ENCODE measurements at places on chromosomes 5 and 9.

- DNase-seq, result no peak
Observed at GRCh38 chr5:149217096-149217802, 54.4 kb upstream of the AFAP1L1 start.

- no peak for DNase-seq
Observed at GRCh38 chr9:82117026-82117811, 128.6 kb downstream of the SPATA31D1 start.

- no peak for DNase-seq
Observed at GRCh38 chr5:109146591-109146990, 263.2 kb downstream of the PJA2 start.

DNA sequence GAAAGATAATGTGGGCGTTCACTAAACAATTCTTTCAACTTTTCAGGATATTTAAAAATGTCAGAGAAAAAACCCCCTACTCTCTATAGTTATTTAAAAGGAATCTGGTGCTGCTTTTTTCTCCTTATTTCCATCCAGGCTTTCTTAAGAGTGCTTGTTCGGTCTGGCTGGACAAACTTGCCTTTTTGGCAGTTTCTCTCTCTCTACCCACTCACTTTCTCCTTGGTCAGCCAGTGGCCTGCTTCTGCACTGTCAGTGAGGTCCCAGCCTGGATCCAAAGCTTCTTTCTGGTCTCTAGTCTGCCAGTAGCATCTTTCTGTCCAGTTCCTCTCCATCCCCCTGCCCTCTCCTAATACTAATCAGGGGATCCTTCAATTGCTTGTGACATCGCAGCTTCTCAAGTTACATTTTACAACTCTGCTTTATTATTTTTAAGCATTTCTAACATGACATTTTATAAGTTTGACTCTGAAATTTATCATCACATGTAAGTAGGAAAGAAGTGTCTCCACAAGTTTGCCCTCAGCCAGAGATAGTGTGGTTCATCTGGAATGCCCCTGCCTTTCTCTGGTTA is 50.4 kb downstream of the PIK3R1 start:
- no peak for DNase-seq

GRCh38 chr9:95349091-95350038 is 31.9 kb upstream of the FANCC start:
- no peak for DNase-seq

- DNase-seq, result peak; percentile 37
Observed at GRCh38 chr5:65066387-65067146, 297.8 kb downstream of the CWC27 start.

DNA sequence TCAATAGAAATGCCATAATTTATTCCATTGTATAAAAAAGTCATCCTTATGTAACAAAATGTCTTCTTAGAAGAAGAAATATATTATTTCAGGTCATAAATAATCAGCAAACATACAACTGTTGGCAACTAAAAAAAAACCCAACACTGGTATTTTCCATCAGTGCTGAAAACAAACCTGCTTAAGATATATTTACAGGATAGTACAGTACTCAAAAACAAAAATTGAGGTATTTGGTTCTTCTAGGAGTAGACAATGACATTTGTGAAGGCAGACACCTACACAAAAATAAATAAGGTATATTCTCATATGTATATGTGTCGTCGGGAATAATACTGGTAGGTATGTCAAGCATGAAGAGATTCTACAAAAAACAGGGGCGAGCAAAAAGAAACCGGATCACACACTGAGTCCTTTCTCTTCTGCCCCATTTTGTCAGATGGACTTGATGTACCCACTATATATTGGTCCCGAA is 2.9 kb downstream of the DUSP1 start:
- DNase-seq, result no peak

- no peak for DNase-seq
Observed at GRCh38 chr5:175878544-175879438, 7.4 kb downstream of the CPLX2 start.

GRCh38 chr9:72092820-72093219 is 32.4 kb upstream of the C9orf57 start:
- DNase-seq, result no peak

DNA sequence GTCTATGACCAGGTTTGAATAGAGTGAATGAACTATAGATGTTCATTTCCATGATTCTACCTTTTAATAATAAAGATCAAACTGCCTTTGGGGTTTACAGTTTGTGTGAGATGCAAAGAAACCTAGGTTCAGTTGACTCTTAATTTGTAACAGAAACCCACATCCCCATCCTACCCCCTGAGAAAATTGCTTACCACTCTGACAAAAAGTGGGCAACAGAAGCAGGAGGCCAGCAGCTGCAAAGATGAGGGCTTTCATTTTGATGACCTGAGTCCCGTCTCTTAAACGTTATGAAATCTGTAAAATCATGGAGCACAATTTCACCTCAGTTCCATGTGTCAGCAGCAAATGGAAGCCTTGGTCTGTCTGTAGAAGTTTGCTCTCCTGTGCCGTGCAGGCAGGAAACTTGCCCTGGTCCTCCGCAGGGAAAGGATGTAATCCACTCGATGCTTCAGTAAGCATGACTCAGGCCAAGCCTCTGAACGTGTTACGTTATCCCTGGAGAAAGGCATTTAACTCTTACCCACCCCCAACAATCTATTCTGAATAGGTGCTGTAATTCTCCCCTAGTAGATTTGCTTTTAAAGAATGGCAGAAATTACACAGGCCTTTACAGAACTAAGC is at the start of gene F2RL2:
Gene F2RL2, minus strand, starts transcription at position 431 of the 624 bp plus-strand sequence. Its CDS starts 173 bp downstream, at position 258.
- DNase-seq, result no peak

- DNase-seq, result peak; percentile 75
Observed at GRCh38 chr5:132500931-132501628, 10.5 kb upstream of the IRF1 start.

GRCh38 chr9:133989625-133990365 is 2.3 kb downstream of the VAV2 start:
- DNase-seq, result no peak

DNA sequence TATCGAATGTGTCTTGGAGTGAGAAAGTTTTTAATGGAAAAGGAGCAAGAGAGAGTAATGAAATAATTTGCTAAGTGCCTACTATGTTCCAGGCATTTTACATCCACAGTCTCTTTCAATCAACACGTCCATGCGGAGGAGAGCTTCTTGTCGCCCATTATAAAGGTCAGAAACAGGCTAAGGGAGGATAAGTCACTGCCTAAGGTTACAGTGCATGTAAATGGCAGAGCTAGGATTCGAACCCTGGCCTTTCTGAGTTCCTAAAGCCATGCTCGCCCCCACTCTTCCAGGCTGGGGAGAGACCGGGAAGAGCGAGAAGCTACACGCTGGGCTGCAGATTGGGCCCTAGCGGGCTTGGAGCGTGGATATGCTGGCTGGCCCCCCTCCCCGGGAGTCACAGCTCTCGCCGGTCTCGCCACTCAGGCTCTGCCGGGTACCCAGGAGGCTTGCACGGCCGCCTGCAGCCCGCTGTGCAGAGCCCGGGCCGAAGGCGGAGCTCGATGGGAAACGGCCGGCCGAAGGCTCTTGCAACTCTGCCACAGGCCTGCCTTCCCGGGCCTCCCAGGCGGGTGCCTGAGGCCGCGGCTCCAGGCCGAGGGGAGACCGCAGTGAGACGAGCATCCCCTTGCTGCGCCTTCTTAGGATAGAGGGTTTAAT is 775 bp upstream of the LHX2 start:
- no peak for DNase-seq

DNA sequence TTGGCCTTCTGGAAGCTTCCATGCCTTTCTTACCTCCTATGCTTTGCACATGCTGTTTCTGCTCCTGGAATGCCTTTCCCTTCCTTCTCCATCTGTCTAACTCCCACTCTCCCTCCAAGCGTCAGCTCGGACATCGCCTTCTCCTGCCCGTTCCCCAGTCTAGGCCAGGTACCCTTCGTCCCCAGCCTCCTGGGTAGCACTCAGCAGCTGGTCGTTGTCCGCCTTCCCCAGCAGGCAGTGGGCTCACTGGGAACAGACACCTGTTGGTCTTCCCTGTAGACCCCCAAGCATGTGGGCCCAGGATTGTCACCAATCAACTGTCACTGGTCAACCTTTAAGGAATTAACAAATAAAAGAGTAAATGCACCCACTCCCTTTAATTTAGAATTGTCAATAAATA is 202.2 kb downstream of the RGS3 start:
- no peak for DNase-seq

DNA sequence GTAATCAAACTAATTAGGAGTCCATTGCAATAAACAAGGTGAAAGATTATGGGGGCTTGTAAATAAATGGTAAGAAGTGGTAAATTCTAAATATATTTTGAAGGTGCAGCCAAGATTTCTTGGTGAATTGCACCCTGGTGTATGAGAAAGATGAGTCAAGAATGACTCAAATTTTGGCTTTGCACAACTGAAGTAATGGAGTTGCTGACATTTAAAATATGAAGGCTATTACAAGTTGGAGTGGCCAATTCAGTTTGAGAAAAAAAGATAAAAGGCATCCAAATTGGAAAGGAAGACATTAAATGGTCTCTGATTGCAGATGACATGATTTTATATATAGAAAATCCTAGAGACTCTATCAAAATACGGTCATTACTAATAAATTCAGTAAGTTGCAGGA is 2330.6 kb downstream of the MAT2B start:
- DNase-seq, result no peak

DNA sequence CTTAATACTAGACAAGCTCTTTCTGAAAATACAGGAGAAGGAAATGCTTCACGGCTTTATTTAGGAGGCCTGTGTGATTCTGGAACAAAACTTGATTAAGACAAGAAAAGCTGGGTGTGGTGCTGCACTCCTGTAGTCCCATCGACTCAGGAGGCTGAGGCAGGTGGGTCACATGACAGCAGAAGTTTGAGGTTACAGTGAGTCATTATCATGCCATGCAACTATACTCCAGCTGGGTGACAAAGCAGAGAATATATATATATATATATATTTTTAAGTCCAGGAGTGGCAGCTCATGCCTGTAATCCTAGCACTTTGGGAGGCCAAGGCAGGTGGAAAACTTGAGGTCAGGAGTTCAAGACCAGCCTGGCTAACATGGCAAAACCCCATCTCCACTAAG is 33.1 kb upstream of the SPIN1 start:
- DNase-seq, result no peak

GRCh38 chr5:168580227-168580508 is 1.0 kb upstream of the PANK3 start:
- no peak for DNase-seq

DNA sequence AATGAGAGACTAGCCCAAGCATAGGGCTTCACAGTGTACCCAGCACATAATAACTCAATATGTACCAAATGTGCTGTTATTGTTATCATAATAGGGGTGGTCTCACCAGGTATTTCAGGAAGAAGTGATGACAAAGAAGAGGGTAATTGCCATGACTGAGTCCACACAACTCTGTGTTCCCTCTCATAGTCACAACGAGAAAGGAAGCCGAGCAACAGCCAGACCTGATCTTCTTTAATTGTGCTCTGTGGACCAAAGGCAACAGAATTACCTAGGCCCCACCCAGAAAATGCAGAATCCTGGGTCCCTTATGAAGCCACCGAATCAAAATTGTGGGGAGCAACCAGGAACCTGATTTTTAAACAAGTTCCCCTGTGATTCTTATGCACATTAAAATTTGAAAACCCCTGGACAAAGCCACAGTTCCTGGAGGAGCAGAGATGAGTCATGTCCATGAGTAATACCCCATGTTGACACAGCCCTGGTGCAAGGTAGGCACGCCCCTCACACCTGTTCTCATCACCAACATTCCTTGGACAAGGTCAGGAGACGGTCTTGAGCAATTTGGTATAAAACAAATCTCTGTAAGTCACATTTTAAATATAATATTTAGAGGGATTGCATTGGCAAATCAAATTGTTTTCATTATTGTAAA is 5.2 kb downstream of the FGF1 start:
- DNase-seq, result no peak

DNA sequence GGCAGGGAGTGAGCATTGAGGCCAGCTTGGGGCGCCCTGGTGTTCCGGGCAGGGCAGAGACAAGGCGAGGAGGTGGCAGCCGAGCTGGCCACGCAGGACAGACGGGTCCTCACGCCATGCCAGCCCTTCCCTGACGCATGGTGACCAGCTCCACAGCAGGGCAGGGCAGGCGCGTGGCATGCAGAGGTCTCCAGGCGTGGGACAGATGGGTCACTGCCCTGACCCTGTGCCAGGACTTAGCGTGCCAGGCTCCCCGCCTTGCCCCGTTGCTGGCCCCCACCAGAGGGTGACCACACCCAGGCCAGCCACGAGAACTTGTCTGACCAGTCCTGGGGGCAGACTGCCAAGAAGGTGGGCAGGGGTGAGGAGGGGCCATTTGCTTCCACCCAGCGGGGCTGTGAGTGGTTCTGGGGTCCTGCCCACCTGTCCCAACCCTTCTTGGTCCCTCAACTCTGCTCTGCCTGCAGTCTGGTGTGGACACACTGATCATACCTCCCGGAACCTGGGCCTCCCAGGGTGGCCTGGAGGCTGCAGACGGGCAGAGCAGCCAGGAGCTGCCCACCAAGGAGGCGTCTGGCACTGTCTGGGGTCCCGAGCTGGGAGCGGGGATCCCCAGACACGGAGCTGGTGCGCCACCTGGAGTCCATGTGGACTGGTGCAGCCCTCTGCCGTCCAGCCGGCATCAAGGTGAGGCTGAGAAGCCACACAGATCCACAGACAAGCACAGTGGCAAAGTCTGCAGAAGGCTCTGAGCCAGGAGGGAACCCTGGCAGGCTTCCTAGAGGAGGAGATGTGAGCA is at the start of gene RNF224:
Gene RNF224, plus strand, starts transcription at position 449 of the 799 bp plus-strand sequence. CDS start 834 bp downstream, outside the sequence.
- peak; percentile 80 for DNase-seq

GRCh38 chr9:133058550-133059320 is 3.0 kb upstream of the CEL start:
- no peak for DNase-seq

DNA sequence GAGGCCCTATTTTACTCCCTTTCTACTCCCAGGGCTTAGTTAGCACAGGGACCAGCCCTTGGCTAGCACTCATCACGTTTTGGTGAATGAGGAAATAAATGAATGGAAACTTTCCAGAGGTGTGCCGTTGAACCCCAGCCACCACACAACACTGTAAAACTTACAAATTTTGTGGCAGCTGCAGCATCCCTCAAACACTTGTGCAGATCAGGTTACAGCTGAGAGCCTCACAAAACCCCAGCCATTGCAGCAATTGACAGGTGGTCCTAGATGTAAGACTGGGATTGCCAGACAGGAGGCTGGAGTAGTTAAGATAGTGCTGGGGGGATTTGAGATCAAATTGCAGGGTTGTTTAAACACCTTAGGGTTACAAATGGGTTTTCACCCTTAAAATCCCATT is 482.2 kb upstream of the KIF2A start:
- DNase-seq, result no peak

- DNase-seq, result no peak
Observed at GRCh38 chr5:43679214-43679613, 76.2 kb downstream of the NNT start.

DNA sequence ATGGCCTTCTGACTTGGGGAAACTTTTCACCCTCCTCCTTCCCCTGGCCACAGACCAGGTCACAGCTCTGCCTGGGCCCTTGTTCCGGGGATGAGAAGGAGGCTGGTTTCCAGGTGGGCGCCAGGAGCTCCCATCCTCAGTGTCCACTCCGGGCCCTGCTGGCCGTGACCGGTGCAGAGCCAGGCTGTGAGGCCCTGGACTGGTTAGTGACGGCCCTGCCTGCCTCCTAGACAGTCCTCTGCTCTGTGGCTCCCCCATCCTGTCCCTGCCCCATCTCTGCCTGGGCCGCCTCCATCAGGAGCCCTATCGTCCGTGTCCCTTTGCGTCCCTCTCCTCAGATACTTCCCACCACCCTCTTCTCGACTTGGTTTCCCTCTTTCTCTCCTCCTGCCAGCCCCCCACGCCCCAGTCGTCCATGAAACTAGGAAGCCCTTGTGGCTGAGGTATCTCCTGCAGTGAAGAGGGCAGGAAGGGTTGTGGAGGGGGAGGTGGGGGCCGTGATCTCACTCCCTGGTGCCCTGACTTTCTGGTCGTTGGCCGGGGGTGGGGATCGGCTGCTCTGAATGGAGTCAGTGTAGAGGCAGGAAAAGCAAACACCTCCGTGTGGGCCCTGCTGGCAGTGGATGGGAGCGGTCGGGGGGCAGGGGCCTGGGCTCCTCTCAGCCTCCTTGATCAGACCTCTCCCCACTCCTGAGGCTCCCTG is 15.4 kb upstream of the CERCAM start:
- no peak for DNase-seq
